ENCODE measurements at places on chromosomes 11 and 22.

GRCh38 chr11:125498521-125498920, 2.5 kb upstream of the FEZ1 start:
- DNase-seq, result no peak

DNA sequence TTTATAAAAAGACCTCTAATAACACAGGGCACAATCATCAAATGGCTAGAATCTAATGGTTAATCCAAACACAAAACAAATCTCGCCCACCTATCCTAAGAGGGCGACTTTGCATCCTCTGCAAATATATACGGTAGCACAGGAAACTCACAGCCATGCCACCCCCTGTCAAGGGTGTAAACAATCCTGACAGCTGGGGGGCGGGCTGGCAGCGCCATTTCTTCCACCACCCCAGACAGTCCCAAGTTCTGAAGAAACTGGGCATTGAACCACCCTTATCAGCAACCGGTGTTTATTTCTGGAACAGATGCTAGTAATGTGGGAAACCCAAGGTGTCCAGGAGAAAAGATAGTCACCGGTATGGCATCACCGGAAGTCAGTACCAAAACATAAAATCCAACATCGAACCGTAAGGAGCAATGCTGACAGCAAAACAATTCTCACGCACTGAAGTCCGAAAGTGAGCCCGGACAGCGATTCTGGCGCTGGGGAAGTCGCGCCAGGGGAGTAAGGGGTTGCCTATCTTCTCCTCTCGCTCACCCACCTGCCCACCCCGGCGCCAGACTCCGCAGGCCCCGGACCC, 825 bp downstream of the FBXO3 start:
- DNase-seq, result peak; percentile 44

DNA sequence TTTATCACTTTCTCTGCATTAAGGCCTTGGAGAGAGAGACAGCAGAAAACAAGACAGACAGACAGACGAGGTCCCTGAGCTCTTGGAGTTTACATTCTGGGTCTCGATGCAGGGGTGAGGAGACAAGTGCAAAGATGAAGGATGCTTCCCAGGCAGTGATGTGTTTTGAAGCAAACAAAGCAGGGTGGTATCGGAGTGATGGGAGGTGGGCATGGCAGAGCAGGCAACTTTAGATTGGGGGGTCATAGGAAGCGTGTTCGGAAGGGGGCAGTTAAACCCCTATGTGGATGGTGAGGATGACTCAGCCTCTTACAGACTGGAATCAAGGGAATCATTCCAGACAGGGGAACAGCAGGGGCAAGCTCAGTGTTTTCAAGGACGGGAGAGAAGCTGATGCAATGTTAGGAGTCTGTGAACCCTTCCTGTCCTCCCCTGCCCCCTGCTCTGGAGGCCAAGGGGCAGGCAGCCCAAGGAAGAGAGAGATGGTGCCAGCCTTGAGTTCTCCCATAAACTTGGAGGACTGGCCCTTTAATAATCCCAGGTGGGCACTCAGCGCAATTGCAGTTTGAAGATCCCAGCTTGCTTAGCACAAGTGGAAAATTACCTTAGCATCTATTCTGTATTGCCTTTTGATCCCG, 180.2 kb downstream of the CHST1 start:
- no peak for DNase-seq

DNA sequence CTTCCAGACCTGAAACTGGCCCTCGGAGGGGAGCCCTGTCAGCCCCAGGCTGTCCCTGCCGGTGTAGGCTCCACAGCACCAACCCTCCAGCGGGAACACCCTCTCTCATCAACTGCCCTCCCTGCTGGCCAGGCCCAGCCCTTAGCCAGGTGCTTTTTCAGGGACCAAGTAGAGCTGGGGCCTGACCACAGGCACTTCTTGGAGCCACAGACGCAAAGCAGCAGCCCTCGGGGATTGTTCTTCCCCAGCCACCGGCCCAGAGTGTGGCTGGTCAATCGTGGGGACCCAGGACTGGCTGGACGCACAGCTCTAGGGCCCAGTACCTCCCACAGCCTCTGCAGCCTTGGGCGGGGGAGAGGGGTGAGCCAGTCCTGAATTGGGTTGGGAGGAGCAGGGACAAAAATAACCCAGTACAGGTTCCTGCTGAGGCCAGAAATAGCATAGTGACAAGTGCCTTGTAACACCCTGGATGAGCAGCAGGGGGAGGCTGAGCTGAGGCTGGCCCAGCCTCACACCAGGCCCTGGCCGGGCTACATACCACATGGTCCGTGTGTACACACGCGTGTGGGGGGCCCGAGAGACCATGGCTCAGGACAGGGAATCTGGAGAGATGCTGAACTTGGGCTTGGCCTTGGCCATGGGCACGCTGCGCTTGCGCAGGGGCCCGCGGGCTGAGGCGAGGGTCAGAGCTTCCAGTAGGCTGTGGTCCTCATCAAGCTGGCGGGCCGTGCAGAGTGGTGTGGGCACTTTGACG, 2.0 kb downstream of the KCNJ11 start:
- DNase-seq, result peak; percentile 24

GRCh38 chr11:58927393-58928106, 11.7 kb upstream of the GLYATL1 start:
- DNase-seq, result peak; percentile 3

DNA sequence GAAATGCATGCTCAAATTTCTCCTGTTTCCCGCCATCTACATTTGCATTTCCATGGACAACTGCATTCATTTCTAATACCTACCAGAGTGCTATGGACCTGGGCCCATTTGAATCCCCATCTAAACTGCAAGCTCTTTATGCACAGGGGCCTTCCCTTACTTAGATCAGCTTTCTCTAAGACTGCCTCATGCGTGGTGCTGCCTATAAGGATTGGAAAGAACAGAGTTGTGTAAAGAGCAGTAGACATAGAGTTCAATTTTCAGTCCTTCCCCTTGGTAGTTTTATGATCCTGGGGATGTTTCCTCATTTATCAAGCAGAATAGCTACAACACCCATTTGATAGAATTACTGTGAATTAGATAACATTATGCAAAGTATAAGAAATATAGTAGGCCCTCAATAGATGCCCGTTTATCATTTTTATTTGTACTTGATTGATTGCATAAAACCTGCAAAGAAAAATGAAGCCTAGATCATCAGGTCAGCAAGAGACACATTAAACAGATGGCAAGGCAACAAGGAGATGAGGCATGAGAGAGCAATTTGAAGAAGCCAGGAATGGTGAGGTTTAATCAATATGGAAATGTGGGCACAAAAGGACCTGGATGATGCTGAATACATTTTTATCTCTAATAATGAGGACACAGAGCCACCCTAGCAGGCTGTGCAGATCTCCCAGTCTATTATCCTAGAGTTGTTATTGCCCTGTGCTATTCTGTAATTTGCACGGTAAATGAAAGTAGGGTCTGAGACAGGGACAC, 359.7 kb downstream of the FAM181B start:
- DNase-seq, result no peak

- DNase-seq, result no peak
Measured at GRCh38 chr11:93489841-93490240, 53.4 kb downstream of the SMCO4 start.

GRCh38 chr22:25659413-25659812, 82.6 kb upstream of the MYO18B start:
- no peak for DNase-seq

DNA sequence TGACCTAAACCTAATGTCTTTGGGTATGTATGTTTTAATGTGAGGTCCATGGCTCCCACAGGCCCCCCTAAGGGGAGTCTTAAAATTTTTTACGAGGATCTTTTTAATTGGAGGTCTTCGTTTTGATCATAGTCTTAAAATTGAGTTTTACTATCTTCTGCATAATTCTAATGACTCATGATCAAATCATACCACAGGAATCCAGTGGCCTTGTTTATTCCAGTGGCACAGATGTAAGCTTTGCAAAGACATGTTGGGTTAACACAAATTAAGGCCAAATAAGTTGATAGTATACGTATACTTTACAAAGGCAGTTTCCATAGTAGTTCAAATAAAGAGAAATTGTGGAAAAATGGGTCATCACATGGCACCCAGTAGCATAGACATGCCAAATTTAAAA, 33.9 kb upstream of the FJX1 start:
- no peak for DNase-seq

- no peak for DNase-seq
Measured at GRCh38 chr22:37008365-37008764, 10.9 kb downstream of the TST start.

- DNase-seq, result peak; percentile 20
Measured at GRCh38 chr11:123110397-123110796, 48.5 kb upstream of the HSPA8 start.

DNA sequence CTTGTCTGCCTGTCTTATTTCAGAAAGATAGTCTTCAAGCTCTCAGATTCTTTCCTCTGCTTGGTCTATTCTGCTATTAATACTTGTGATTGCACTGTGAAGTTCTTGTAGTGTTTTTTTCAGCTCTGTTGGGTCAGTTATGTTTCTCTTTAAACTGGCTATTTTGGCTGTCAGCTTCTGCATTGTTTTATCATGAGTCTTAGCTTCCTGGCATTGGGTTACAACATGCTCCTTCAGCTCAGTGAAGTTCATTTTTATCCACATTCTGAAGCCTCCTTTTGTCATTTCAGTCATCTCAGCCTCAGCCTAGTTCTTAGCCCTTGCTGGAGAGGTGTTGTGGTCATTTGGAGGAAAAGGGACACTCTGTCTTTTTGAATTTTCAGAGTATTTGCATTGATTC, 15.5 kb upstream of the DEPDC7 start:
- no peak for DNase-seq

- no peak for DNase-seq
Measured at GRCh38 chr11:28932940-28933339, 824.8 kb downstream of the METTL15 start.

DNA sequence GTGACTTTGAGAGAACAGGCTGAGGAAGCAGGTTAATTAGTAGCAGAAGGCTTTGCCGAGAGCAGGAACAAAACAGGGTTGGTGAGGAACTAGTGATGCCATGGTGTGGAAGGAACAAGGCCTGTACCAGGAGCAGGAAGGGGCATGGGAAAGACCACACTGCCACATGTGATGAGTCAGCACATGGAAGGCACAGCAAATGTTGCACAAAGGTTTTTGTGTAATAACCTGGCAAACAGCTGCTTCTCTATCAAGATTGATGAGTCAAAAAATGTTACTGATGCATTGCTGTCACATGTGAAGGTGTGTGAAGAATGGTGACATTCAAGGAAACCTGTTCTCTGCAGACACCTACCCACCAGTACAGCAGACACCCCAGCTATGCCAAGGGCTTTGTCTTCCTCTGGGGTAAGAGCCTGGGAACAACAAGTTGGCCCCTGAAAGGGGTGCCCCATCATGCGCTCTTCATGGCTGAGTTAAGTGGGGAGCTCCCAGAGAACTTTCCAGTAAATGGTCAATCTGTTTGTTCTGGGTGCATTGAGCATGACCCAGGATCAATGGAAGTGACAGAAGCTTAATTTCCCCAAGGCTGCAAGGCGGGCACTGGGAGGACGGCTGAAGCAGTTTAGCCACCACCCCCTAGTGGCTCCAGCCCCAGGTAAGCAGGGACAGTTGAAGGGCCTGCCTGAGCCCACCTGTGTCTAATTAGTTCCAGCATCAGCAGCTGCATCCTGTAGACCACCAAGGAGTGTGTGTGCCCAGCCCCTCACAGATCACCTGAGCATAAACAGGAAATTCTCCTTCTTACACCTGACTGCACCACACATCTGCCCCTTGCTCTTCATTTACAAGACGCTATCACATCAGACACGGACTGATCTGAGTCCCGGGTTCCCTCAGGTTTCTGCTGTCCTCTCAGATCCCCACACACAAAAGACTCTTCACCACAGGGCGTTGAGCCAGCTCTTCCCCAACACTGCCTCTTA, 47.6 kb downstream of the GGTLC2 start:
- no peak for DNase-seq
